ENCODE measurements at places on chromosomes 2 and 18.

GRCh38 chr2:186889101-186889879, 40.3 kb upstream of the ZSWIM2 start:
- no peak overlapping the region for H3K27ac ChIP-seq
- H3K27me3 ChIP-seq = no peaks in the 10 kb centered on the region

GRCh38 chr18:27901424-27902226, 275.3 kb downstream of the CDH2 start:
- no peaks in the 10 kb centered on the region for H3K27me3 ChIP-seq
- H3K4me3 ChIP-seq = no peak overlapping the region
- no peak overlapping the region for H3K27ac ChIP-seq
- no peaks in the 10 kb centered on the region for H3K36me3 ChIP-seq
- no peaks in the 10 kb centered on the region for H3K4me1 ChIP-seq
- no peak for DNase-seq

- H3K27me3 ChIP-seq = no peaks in the 10 kb centered on the region
- DNase-seq = no peak
- no peaks in the 10 kb centered on the region for H3K36me3 ChIP-seq
- no peak overlapping the region for H3K4me3 ChIP-seq
- no peak overlapping the region for H3K27ac ChIP-seq
Observed at GRCh38 chr2:146295080-146295670, 1549.7 kb upstream of the ACVR2A start.

DNA sequence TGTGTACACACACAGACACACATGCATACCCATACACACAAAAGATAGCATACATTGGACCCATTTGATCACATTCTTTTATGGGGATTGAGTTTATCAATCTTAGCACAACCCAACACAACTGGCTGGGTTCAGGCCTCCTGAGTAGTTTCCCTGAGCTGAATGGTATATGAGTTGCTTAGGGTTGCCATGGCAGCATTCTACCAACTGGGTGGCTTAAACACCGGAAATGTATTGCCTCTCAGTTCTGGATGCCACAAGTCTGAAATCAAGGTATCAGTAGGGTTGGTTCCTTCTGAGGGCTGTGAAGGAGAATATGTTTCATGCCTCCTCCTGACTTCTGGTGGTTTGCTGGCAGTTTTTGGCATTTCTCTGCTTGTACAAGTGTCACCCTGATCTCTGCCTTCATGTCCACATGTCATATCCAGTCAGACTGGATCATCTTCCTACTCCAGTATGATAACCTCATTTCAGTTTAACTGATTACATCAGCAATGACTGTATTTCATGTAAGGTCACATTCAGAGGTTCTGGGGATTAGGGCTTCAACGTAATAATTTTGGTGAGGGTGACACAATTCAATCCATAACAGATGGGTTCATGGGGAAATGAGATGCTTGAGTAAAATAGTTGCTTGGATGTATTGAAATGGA, 212.7 kb downstream of the KCNE4 start:
- no peaks in the 10 kb centered on the region for H3K27me3 ChIP-seq
- H3K36me3 ChIP-seq = no peaks in the 10 kb centered on the region
- no peak overlapping the region for H3K27ac ChIP-seq
- no peaks in the 10 kb centered on the region for H3K4me1 ChIP-seq
- no peak for DNase-seq

DNA sequence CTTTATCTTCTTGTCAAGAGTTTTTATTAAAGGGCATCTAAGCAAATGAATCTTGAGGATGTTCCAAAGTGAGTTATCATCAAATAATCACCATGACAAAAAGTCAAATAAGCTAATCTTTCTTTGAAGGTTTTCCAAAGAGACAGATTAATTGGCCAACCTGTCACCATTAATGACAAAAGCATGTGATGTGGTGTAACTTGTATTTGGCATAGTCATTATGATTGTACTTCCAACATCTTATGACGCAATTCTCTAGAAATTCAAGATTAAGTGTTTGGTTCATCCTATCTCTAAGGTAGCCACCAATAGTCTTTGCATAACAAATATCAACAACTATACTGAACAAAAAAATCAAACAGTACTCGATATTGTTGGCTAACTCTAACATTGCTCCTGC, 28.6 kb downstream of the RBMS1 start:
- no peak overlapping the region for H3K27ac ChIP-seq
- H3K4me1 ChIP-seq = peaks cover 87% of the 10 kb centered on the region
- no peaks in the 10 kb centered on the region for H3K36me3 ChIP-seq
- no peak overlapping the region for H3K4me3 ChIP-seq
- H3K27me3 ChIP-seq = no peaks in the 10 kb centered on the region
